ENCODE measurements at places on chromosomes 1 and 21.

DNA sequence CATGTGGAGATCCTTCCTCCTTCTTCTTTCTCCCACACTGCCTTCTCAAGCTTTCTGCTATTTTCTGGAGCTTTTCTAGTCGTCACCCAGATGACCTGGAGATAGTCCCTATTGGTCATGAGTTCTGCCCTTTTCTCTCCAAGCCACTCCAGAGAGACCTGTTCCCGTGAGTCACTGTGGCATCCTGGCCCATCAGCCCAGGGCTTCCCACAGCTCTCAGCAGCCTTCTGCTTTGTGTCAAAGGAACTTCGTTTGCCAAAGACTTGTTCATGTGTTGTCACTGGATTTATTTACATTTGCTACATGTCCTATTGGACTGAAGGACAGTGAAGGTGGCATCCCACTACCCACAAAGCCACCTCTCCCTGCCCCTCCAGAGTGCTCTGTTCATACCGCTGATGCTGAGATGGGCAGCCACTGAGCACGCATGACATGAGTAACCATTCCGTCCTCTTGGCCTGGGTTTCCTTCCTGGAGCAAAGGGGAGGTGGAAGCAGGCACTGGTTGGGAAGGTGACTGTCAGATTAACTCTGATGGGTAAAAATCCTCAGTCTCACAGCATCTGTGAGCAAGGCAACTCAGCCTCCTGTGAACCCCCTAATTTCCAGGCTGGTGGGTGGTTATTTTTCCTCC, 119.2 kb downstream of the EDEM3 start:
- no peak for DNase-seq

- DNase-seq: no peak
Observed at GRCh38 chr1:53951697-53952096, 5.5 kb downstream of the LRRC42 start.

DNA sequence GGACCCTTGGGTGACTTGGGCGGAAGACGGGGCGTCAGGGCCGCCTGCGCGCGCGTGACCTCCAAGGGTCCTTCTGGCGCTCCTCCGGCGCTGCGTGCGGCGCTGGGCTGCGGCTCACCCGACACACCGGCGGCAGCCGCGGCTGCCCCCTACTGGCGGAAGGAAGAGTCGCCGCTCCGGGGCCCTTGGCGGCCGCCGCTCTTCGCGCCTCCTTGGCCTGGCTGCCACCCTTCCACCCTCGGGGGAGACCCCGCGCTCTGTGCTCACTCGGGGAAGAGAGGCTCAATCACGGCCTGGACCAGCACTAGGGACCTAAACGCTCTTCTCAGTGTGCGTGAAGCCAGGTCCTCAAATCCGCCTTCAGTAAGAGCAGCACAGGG, 89.7 kb downstream of the DMRTA2 start:
- peak; percentile 73 for DNase-seq

DNA sequence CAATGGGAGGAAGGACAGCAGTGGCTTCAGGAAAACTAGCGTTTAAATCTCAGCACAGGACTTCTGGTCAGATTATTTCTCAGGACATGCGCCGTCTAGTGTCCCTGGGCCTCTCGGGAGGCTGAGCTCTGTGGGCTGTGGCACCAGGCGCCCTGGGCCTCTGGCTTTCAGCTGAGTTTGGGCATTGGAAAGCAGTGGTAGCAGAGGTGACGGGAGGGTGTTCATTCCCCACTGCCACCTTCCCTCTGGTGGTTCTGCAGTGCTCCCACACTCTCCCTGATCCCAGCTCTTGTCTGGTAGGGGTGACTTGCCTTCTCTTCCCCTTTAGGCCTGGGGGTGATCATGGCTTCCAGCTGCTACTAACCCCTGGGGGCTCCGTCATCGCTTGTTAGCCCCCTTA, 42.2 kb upstream of the USP1 start:
- no peak for DNase-seq

- DNase-seq: no peak
Observed at GRCh38 chr1:211705467-211706091, 30.2 kb upstream of the NEK2 start.

DNA sequence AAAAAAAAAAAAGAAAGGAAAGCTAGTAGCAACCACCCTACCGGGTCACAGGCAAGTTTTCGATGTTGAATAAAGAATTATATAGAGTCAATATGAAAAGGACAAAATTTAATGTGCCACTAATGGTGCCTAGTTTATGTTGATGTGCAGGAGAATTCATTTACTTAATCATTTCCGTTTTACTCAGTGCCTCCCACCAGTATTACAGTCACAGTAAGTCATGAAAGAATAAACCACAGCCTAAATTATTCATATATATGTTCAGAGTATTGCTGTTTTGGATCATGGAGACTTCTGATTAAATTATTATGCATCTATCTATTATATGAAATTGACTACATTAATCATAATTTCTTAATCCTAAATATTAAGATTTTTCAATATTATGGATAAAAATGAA, 35.3 kb downstream of the FNBP1L start:
- no peak for DNase-seq

GRCh38 chr1:223842784-223843183, 3.0 kb downstream of the TP53BP2 start:
- DNase-seq: no peak

GRCh38 chr1:36217670-36218069, 6.6 kb upstream of the THRAP3 start:
- DNase-seq: no peak

DNA sequence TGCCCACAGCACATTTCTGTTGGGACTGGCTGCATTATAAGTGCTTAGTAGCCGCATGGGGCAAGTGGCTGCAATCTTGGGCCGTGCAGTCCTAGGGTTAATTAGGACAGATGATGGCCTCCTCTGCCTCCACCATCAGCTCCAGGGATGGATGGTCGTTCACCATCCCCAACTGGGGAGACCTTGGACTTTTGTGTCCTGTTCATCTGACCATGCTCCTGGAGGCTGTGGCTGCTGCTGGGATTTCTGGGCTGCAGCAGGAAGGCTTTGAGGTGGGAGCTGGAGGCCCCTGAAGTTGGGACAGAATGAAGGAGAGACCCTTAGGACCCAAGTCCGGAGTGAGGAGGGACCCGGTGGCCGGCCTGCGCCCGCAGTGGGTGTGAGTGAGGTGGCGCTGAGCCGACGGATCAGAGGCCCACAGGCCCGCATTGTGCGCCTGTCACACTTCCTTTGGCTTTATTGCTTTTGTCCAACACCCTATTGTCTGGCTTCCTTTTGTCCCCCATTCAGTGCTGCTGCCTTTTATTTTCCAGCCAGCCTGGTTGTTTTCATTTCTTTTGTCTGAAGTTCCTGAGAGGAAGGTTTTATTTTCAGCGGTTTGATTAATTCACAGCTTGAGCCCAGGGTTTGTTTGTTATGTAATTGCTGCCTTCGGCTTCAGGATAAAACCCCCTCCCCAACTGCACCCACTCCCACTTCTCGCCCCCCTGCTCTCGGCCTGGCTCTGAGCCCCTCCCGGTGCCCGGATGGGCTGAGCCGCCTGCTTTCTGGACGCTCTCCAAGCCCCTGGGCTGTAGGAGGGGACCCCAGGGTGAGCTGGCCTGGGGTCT, 35.6 kb downstream of the SOX13 start:
- DNase-seq: no peak

DNA sequence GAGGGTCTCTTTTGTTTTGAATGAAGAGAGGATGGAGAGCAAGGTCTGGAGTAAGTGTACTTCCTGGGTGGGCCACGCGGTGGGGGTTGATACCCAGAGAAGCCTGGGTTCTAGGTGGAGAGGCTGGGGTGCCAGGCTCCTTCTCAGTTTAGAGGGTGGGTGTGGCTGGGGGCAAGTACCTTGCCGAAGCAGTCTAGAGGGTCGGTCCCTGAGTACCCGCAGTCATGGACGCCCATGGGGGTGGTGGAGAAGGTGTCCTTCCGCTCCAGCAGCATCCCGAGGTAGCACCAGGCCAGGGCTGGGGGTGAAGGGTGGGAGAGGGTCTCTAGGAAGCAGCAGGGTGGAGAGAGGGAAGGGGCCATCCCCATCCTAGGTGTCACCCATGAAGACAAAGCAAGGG, 14.3 kb downstream of the TTC22 start:
- no peak for DNase-seq

DNA sequence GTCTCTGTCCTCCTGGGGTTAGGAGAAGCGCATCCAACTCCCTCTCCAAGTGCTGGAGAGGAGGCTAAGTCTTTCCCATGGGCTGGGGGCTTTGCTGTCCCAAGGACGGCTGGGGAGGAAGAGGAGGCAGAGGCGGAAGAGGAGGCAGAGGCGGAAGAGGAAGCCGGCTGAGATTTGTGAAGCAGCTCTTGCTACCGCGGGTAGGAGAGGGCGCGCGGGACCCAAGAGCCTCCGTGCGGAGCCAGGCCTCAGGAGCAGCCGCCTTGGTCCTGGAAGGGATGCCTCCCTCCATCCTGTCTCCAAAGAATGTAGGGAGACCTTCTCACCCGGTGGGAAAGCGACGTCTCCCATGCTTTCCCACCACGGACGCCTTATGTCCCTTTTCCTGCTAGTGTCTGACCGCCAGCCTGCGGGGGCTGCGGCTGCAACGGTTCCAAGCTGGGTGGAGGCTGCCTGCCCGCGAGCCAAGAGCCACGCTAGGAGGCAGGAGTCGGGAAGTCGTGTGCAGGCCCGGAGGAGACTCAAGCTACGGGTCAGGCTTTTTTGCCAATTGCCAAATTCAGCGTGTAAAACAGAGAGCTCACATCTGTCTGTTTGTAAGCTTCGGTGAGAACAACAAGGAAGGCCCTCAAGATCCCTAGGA, 320.3 kb downstream of the FAM72C start:
- DNase-seq: no peak

DNA sequence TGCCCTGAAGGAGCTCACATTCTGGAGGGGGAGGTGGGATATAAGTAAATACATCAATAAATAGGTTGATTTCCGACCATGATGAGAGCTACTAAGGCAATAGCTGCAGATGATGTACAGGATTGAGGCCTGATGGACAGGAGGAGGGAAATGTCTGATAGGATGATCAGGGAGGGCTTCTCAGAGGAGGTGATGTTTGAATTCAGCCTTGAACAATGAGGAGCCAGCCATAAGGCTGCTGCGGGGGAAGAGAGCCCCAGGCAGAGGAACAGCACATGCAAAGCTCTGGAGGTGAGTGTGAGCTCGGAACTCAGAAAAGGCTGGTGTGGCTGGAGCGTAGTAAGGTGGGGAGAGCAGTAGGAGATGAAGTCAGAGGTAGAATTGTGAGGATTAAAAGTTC, 411.7 kb downstream of the PTPRU start:
- no peak for DNase-seq

GRCh38 chr1:193592317-193592716, 405.9 kb upstream of the B3GALT2 start:
- DNase-seq: no peak

DNA sequence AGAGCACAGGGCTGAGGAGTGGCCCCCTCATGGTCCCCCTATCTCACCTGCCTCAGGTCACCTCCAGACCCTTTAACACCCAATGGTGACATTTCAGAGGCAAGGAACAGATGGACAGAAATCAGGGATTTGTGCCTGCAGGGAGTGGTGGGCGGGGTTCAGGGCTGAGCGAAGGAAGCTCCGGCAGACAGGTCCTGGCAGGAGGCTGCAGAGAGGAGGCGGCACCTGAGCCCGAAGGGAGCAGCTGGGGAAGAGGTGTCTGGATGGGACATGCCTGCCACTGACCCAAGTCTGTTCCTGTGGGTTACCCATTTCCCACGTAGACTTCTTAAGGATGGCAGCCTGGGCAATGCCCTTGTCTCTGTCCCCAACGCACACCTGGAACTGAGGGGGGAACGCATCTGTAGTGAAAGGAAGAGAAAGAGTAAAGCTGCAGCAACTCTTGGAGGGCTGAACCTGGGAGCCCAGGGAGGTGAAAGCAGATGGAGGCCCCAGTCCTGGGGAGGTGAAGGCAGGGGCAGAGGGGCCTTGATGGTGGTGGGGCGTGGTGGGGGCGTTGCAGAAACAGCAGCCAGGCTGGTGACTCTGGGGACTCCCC, 61.6 kb upstream of the ADARB1 start:
- no peak for DNase-seq

GRCh38 chr1:58895559-58896145, 111.8 kb upstream of the JUN start:
- no peak for DNase-seq

GRCh38 chr1:196650403-196650802, 1.4 kb upstream of the CFH start:
- no peak for DNase-seq

- DNase-seq: no peak
Observed at GRCh38 chr21:36350282-36350910, 30.4 kb downstream of the MORC3 start.

DNA sequence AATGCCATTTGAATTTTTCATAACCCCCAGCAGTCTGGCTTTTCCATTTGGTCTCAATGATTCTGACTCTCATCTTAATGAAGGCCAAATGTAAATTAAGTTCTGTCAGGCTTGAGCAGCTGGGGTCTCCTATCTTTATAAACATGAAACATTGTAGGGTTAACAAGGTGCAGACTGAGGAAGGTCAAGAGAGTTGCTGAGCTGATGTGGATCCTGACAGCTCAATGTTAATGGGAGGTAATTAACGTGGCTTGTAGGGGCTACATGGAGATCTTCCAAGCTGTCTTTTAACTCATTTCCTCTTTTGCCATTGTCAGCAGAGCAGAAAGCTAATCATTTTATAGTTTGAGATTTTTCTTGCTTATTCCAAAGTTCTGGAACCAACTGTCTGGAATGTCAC, 55.2 kb downstream of the FGGY start:
- no peak for DNase-seq

DNA sequence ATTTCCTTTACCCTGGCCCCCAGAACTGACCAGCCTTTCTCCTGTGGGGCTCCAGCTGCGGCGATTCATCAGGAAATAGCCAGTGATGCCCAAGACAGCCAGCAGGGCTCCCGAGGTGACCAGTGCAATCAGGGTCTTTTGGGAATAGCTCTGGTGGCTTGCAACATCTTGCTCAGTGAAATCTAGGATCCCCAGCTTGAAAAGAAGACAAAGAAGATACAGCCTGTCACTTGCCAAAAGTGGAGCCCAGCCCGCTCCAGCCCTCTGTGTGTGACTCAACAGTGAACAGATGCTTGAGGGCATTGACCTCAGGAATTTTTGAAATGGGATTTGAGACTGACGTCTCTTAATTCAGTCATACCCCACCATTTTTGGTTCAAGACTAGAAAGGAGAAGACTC, 22.3 kb downstream of the CD34 start:
- DNase-seq: no peak

- DNase-seq: no peak
Observed at GRCh38 chr1:228833911-228834688, 98.8 kb downstream of the RHOU start.

DNA sequence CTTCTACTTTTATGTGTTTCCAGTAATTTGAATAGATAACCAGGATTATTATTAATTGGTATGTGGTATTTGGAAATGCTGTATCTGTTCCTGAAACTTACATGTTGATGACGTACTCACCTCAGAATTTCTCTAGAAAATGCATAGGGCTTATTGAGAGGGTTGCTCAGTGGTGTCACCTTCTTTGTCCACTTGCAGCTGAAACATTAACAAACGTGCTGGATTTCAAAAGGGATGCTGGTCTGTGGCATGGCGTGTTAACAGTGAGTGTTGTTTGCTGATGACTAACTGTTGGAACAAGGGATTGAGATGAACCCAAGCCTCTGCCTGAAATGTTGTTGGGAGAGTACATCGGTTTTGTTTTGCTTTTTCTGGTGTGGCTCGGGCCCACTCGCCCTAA, 67.9 kb downstream of the S100B start:
- DNase-seq: no peak

Measured in activated naive CD8-positive, alpha-beta T cell treated with anti-CD3 and anti-CD28 coated beads, Interleukin-2, amount 50 U/mL, for 24 hours (primary cell).